ENCODE measurements at places on chromosomes 6 and 20. TPM values are rescaled to one million over a fixed set of nuclear protein-coding genes. Genes with fewer than 3 reads are reported as not detected.

Gene BPIFB1
- not detected for total RNA-seq

Gene CD24
- 0.78 TPM for total RNA-seq

- DNase-seq, result peak; percentile 26
Observed at GRCh38 chr6:89297695-89298351, 17.3 kb downstream of the GABRR2 start.

DNA sequence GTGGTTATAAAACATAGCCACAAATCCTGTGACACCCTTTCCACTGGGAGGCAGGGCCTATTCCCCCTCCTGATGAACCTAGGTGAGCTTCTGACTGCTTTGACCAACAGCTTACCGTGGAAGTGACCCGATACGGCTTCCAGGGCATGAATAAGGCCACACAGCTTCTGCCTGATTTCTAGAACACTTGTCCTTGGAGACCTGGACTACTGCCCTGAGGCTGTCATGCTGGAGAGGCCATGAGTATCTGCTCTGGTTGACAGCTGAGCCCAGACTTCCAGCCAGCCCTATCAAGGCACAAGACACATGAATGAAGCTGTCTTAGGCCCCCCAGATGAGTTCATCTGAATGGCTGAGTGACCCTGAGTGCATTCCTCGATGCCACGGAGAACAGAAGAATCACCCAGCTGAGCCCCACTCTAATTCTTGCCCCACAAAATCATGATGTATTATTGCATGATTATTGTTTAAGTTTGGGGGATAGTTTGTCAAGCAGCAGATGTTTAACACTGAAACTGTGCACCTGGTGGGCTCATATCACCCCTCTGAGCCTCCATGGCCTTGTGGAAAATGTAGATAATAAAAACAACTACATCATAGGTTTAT is 16.6 kb downstream of the TP53RK start:
- no peak for DNase-seq

GRCh38 chr20:15674253-15675060 is 898.8 kb downstream of the KIF16B start:
- DNase-seq, result no peak

DNA sequence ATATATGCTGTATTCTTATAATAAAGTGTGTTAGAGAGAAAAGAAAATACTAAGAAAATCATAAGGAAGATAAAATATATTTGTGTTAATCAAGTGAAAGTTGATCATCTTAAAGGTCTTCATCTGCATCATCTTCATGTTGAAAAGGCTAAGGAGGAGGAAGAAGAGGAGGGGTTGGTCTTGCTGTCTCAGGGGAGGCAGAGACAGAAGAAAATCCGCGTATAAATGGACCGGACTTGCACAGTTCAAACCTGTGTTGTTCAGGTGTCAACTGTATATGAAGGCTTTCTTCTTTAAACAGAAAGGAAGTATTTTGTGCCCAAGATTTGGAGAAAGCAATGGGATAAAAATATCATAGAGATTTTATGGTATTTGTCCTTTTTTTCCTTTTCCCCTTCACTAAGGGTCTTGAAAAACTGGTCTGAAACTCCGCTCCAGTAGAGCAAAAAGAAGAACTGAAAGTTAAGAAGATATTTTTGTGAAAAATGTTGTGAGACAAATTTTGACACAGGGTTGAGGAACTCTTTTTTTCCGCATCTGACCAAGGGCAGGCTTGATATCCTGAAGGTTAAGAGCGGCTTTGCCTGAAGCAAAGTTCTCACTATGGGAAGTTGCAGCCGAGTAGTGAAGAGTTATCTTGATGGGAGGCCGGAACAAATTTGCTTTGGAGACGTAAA is 350.7 kb downstream of the LAMA2 start:
- DNase-seq, result no peak

- DNase-seq, result no peak
Observed at GRCh38 chr6:7204726-7205125, 97.0 kb downstream of the RREB1 start.

Gene ME1
- total RNA-seq, result 0.19 TPM

Gene LY6G5C
- 3.1 TPM for total RNA-seq

GRCh38 chr20:49790077-49790798 is 22.4 kb upstream of the SLC9A8 start:
- no peak for DNase-seq

Gene POM121L2
- total RNA-seq, result not detected

Gene ESR1
- 2.8 TPM for total RNA-seq

Gene BMP7
- not detected for total RNA-seq

DNA sequence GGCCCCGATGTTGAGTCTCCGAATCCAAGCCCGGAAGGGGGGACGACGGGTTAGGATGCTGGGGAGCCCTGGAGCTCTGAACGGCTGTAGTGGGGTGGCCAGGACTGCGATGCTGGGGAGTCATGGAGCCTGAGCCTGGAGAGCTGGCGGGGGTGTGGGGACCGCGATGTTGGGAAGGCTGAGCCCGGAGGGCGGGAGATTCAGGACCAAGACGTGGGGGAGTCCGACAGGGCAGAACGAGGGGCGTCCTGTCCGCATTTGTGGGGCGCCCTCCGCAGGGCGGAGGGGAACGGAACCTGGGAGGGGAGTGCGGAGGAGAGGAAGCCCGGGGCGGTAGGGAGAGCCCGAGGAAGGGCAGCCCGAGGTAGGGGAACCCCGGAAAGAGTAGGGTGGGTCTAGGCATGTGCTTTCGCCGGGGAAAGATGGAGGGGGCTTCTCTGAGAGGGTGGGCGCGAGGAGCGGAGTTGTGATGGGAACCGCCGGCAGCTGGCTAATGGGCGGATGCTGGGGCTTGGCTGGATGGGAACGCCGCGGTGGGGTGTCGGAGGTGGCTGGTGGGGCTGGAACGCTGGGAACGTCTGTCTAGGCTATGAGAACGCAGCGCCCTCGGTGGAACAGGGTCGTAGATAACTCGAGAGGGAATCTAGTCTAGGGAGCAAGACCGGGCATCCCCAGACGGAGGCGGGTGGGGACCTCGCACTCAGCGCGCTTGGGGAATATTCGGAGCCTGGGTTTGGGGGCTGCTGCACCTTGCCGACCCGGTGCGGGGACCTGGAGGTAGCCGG is 684 bp downstream of the PAQR8 start:
- peak; percentile 43 for DNase-seq

DNA sequence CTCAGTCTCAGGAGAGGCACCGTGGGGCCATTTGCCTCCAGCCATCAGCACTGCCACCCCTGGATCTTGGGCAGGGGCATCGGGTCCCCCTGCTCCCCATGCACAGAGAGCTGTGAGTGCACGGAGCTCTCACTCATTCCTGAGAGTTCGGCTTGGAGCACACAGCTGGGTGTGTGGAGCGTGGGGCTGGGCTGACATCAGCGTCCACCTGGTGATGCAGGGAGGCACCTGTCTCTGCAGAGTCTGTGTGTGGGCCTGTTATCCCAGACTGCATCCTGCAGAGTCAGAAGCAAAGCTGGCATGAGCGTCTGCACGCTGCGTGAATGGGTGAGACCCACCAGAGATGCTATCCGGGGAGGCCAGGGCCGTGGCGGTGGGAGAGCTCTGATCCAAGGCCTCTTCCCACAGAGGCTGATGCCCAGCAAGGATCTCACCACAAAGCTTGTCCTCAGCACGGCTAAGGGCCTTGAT is 248.8 kb upstream of the AFDN start:
- no peak for DNase-seq

GRCh38 chr20:62205618-62206387 is 14.3 kb downstream of the HRH3 start:
- no peak for DNase-seq

DNA sequence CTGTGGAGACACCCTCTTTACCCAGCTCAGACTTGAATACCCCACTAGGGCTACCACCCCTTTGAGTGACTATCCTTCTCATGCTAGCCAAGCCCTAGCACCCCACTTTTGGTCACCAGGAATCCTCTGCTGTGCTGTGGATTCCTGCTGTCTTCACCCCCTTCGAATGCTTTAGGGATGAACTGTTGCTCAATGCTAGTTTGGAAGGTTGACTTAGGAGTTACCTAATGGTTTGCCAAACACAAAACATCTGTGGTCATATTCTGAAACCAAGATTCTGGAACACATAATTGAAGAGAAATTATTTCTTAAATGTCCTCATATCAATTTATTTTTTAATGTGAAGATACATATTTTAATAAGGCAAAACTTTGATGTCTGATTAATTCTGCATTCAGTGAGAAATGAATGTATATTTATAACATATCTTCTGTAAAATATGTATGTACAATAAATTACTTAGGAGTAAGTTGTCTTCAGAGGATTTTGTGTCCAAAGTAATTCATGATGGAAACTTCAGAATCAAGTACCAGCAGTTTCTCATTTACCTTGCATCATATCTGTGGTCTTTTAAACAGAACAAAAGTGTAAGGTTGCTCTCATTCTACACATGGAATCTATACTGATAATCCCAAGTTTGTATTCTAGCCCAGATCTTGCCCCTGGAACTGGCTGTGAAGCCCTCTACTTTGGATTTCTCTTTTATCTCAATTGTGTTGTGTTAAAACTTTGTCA is 46.9 kb downstream of the TMEM200A start:
- no peak for DNase-seq

Gene GCNT2
- 3.2 TPM for total RNA-seq

Gene AVP
- not detected for total RNA-seq

- no peak for DNase-seq
Observed at GRCh38 chr6:90369024-90369519, 72.4 kb upstream of the BACH2 start.

Gene ALDH5A1
- 8.9 TPM for total RNA-seq

GRCh38 chr6:106477146-106477545 is 116.6 kb downstream of the CRYBG1 start:
- DNase-seq, result no peak

GRCh38 chr20:19074356-19074755 is 138.1 kb upstream of the SLC24A3 start:
- DNase-seq, result no peak

Measured in naive thymus-derived CD4-positive, alpha-beta T cell (primary cell).